ENCODE measurements at places on chromosomes 12 and 14.

DNA sequence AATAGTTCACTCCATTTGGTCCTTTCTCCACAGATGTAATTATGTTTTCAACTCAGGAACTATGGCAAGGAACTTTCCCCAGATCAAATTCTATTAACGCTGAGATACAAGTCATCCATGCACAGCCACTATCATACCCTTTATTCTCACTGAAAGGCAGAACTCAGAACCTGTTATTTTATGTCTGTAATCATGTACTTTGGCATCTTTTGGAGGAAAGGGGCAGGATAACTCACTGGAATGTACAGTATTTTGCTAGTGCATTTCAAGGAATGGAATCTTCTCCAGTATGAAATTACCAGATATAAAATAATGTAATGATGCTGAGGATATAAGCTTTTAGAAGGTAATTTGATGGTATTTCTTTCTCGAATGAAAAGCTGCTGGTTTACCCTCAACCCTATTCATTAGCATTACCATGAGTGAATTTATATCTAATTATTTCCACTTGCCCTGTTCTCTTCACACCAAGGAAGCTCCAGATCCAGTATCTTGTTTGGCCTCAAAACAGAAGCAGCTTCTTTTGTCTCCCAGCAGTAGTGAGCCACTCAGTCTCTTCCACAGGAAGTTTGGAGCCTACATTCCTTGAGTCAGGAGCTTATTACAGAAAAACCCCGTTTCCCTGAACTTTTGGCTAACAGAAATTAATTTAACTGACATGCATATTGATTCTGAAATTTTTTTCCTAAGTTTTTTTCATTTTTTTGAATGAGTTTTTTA, 10.0 kb upstream of the AMHR2 start:
- no peak for DNase-seq

DNA sequence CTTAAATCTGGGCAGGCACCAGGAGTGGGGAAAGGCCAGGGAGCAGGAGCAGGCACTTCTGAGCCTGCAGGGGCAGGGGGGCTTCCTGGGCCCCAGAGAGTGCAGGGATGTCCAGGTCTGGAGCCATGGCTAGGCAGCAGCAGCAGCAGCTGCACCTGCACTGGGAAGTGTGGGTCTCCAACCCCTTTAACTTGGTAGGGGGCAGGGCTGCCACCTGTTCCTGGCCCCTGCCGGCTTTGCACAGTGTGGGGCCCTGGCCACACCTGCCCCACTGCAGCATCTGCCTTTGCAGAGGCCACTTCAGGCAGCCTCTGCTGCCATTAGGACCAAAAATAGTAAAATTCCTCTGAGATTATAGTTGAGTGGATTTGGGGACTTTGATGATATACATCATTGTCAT, 138.5 kb downstream of the SLC16A7 start:
- no peak for DNase-seq

DNA sequence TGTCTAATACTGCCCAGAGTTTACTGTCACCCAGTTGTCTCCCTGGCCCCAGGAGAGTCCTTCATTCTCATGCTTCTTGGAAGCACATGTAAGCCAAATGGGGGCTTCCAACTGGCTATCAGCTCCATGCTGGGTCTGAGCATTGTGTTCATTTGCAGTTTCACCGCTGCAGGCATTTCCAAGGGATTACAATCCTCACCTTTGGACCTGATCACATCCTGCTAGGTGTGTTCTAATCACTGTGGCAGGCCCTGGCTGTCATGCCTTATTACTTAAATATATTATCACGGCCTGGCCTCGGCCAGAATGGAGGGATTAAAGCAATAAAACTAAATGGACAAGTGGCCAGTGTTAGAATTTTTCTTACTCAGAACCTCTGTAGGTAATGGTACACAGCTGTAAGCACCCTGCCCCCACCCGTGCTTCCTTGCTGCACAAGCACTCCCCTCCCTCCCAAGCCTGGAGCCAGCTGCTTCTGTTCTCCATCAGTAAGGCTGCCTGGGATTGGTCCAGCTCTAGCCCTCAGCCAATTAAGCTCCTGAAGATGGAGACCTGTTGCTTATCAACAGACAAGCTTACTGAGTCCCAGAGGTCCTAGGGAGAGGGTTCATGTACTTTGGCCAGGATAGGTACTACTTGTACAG, 175.9 kb upstream of the RBM19 start:
- DNase-seq = no peak

DNA sequence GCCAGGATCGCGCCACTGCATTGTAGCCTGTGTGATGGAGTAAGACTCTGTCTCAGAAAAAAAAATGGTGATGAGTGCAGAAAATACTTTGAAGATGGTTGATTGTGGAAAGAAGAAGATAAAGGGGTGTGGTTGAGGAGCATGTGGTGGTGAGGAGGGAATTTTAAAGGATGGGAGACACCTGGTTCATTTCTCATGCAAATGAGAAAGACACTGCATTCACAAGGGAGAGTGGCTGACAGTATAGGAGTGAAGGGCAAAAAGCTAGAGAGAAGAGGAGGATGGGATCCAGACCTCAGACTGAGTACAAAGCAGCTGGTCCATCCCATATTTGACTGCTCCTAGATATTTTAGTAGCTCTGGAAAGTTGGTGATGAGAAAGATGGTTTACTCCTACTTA, 206.0 kb downstream of the SNAPC1 start:
- no peak for DNase-seq

DNA sequence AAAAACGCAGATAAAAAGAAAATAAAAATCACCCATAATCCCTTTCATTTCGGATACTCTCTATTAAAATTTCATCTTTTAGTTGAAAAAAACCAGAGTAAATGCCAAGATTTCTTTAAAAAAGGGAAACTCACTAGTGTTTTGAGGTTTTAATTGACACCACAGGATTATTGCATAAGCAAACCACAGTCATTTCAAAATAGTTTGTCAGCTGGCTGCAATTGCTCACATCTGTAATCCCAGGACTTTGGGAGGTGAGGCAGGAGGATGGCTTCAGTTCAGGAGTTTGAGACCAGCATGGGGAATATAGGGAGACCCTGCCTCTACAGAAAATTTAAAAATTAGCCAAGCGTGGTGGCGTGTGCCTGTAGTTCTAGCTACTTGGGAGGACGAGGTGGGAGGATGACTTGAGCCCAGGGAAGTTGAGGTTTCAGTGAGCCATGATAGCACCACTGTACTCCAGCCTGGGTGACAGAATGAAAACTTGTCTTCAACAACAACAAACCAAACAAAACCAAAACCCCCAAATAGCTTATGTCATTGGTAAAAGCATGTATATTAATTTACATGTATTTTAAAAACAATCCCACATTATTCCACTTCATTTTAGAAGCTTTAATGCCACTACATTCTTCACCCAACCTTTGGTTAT, 48.8 kb downstream of the SYNE2 start:
- DNase-seq = peak; percentile 80

DNA sequence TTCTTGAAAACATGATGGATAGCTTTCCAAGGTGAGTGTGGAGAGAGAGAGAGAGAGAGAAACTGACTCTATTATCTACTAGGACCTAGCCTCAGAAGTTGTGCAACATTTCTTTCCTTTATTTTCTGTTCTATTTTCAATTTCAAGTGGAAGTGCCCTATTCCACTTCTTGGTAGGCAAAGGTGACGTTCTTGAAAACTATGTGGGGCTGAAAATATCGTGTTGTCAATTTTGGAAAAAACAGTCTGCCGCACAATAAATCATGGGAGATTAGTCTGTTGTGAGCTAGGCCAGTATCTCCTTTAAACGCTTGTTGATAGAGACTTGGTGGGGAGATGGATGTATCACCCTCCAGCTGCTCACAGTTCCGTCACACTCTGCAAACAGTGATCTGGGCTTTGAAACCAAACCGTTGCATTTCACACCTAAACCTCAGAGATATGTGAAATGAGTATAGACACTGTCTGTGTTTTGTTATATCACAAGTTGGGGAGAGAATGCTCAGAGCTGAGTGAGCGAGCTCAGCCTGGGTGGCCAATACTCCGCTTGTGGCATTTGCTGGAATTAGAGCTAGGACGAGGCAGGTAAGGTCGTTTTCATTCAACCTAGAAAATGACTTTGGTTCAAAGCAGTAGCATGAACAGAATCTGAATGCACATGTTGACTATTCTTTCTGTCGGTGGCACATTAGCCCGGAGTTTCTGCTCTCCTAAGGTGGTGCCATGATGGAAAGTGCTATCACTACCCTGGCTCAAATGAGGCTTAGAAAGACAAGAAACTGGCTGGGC, 75.1 kb upstream of the ST8SIA1 start:
- DNase-seq = peak; percentile 14

DNA sequence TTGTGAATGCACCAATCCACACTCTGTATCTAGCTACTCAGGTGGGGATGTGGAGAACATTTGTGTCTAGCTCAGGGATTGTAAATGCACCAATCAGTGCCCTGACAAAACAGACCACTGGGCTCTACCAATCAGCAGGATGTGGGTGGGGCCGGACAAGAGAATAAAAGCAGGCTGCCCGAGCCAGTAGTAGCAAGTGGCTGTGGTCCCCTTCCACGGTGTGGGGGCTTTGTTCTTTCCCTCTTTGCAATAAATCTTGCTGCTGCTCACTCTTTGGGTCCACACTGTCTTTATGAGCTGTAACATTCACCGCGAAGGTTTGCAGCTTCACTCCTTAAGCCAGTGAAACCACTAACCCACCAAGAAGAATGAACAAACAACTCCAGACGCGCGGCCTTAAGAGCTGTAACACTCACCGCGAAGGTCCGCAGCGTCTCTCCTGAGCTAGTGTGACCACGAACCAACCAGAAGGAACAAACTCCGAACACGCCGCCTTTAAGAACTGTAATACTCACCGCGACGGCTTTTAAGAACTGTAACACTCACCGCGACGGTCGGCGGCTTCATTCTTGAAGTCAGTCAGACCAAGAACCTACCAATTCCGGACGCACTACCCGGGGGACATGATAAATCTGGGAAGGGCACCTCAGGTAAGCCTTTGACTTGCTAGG, 4.6 kb upstream of the LDHB start:
- DNase-seq = no peak

DNA sequence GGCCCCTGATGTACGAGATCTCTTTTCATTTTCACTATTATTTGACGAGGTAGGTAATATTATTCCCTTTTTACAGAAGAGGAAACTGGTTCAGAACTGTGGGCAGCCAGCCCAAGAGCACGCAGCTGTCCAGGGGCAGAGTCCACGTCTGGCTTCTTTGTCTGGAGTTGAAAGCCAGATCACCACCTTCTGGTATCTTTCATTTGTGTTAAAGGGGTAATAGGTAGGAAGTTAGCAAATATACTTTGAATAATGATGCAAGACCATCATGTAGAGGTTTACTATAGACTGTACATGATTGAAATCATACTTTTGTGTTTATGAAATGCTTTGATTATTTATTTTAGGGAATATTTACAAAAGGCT, 144.1 kb upstream of the AMIGO2 start:
- peak; percentile 24 for DNase-seq

DNA sequence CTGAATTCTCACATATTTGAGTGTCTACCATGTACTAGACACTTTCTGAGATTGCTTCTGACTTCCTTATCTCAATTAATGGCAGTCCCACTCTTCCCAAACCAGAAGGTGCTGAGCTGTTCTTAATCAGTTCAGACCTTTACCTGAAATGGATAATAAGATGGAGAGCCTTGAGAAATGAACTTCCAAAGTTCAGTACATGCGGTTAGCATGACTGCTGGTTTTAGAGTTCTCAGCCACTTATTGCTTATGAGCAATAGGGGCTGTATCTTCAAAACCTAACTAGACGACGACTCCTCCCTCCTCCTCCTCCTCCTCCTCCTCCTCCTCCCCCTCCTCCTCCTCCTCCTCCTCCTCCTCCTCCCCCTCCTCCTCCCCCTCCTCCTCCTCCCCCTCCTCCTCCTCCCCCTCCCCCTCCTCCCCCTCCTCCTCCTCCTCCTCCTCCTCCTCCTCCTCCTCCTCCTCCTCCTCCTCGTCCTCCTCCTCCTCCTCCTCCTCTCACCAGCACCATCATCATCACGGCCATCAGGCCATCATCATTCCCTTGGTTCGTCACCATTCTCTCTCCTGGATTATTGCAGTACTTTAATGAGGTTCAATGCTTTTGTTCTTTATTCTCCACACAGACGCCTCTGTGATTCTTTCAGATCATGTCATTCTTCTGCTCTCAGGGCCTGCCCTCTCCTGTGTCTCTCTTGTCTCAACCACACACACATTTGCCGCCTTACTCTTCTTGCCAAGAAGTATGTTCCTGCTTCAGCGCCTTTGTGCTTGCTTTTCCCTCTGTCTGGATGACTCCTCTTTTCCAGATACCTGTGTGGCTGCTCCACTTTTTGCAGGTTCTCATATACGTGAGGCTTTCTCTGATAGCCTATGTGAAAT, 2.7 kb downstream of the PCNX1 start:
- DNase-seq = no peak

DNA sequence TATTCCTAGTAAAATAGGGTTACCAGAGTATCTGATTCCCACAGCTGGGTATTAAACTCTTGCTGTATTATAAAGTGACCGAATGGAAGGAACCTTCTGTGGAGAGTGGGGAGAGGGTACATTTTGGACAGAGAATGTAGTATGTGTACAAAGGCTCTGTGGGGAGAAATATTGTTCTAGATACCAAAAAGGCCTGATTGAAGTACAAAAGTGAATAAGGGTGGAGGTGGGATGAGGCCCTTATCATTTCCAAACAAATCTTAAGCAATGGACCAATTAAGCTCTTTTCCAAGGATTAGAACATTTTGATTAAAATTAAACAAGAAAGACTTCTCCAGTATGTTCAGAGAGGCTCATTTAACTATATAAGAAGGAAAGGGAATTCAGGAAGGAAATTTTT, 20.4 kb downstream of the EID3 start:
- no peak for DNase-seq

- no peak for DNase-seq
These were observed 14.3 kb downstream of the NGB start for GRCh38 chr14:77256694-77257093.

- DNase-seq = peak; percentile 58
These were observed 82.4 kb downstream of the ITPK1 start for GRCh38 chr14:93033084-93033982.

GRCh38 chr14:52310541-52310940, 3.6 kb upstream of the PTGER2 start:
- no peak for DNase-seq

DNA sequence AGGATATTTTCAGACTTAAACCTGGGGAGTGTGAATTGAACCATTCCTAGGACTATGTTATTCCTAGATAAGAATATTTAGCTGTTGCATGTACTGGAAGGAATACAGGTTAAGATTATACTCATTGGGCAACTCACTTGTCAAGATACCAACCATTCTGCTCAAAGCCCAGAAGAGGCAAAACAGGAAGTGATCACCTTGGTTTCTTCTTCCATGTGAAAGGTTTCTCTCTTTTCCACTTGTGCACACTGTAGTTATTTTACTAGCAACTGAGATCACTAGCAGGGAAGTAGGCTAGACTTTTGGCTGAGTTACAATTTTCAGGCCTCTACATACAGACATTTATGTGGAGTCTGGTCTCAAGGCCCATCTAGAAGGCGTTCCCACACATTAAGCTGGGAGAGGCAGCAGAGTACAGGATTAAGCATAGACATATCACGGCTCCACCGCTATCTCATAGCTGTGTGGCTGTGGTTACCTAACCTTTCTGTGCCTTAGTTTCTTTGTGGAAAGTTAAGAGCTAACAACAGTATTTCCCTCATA, 83.9 kb upstream of the FERMT2 start:
- no peak for DNase-seq

GRCh38 chr14:76015191-76015590, 29.6 kb downstream of the IFT43 start:
- no peak for DNase-seq

GRCh38 chr14:104023325-104024055, 62.0 kb upstream of the ASPG start:
- peak; percentile 28 for DNase-seq
